Activated CD4-positive, alpha-beta memory T cell treated with anti-CD3 and anti-CD28 coated beads, Interleukin-2, amount 10 ng/mL, durations not matched to agents 7 days and 5 days (primary cell): ENCODE measurements at places on chromosomes 7 and 10. TPM values are rescaled to one million over a fixed set of nuclear protein-coding genes. Genes with fewer than 3 reads are reported as not detected.

Gene GIMAP4
- total RNA-seq, result 277 TPM

Gene HACD1
- 3.7 TPM for total RNA-seq

Gene TES
- total RNA-seq, result 134 TPM

Gene UTF1
- total RNA-seq, result not detected

Gene AQP1
- total RNA-seq, result 0.18 TPM

Gene FEZF1
- total RNA-seq, result not detected

Gene CCDC146
- total RNA-seq, result 5.3 TPM

Gene CD36
- total RNA-seq, result not detected

Gene KAZALD1
- total RNA-seq, result 0.35 TPM

Gene SFMBT2
- total RNA-seq, result 27.0 TPM

Gene ADO
- 22.2 TPM for total RNA-seq

Gene ANKRD30A
- not detected for total RNA-seq
